ENCODE measurements at places on chromosomes 1 and 21.

- DNase-seq, result no peak
These were observed 54.8 kb upstream of the CD34 start for GRCh38 chr1:207965392-207966387.

DNA sequence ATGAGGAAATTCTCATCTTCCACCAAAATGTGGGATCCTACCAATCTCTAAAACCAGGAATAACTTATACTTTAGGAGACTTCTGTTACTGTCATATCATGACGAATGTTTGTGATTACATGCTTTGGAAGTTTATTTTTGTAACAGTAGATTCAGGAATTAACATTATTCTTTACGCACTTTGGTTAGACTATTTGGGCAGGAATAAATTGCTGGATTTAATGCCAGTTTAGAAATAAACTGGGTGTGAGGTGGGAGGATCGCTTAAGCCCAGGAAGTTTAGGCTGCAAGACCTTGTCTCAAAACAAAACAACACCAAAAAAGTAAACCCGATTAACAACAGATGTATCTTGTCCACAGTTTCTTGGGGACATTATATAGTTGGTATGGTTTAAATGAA, 52.1 kb downstream of the MIGA1 start:
- DNase-seq, result no peak

DNA sequence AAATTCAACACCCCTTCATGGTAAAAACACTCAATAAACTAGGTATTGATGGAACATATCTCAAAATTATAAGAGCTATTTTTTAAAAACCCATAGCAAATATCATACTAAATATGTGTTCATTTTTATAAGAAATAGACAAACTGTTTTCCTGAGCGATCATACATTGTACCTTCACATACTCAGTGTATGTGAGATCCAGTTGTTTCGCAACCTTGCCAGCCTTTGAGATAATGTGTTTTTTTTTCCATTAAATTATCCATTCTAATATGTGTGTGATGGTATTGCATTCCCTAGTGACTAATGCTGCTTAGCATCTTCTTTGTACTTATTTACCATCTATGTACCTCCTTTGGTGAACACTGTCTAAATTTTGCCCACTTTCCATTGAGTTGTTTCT, 47.1 kb downstream of the CFH start:
- no peak for DNase-seq

- no peak for DNase-seq
These were observed 10.4 kb downstream of the BCAN start for GRCh38 chr1:156652131-156652991.

DNA sequence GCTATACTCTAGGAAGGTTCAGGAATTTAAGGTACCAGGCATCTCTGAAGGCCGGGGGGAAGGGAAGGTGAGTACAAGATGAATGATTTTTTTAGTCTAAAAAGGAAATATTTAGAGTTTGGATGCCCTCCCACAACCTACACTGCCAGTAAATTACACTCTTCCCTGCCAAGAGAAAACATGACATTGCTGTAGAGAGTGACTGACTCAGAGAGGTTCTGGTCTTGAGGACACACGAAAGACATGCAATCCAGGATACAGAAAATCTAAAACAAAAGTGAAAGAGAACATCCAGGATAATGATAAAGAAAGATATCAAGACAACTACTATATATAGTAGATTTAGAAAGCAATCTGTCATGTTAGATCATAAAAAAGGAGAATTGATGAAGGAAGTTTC, 200.5 kb downstream of the TYW3 start:
- DNase-seq, result no peak

DNA sequence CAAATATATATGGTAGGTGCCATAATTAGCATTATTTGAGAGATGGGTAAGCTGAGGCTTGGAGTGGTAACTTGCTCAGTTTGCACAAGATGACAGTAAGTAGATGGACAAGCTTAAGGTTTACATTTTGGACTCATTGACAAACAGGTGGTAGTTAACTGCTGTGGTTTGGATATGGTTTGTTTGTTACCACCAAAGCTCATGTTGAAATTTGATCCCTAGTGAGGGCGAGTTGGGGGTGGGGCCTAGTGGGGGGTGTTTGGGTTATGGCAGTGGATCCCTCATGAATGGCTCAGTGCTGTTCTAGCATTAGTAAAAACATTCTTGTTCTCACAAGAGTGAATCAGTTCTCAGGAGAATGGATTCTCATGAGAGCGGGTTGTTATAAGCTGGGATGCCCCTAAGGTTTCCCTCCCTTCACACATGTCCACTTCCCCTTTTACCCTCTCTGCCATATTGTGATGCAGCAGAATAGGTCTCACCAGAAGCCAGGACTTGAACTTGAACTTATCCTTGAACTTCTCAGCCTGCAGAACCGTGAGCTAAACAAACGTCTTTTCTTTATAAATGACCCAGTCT, 6.6 kb upstream of the PRRX1 start:
- DNase-seq, result no peak

Measured in GM20000 (cell line).